Activated T-helper 17 cell treated with anti-CD3 and anti-CD28 coated beads, Interleukin-2, amount 50 U/mL, for 72 hours (primary cell): ENCODE measurements at places on chromosomes 16 and 17.

DNA sequence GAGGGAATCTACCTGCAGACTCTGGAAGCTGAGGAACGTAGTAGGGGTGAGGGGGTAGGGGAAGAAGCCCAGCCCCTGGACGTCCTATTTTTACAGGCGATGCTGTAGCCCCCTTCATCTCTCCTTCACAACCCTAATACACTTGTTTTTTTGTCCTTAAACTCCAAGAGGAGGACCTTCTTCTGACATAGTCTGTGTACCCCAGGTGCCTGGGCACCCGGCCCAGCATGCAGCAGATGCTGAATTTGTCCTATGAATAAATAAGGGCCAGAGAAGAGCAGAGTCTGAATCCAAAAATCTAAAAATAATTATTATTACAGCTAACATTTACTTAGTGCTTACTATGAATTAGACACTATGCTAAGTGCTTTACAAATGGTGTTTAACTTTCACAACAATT is 5.1 kb downstream of the KIF18B start:
- ATAC-seq = no peak

GRCh38 chr16:330741-331140 is 21.8 kb downstream of the AXIN1 start:
- no peak for ATAC-seq

- peak; percentile 52 for ATAC-seq
Measured at GRCh38 chr16:24844101-24845030, 1.4 kb upstream of the SLC5A11 start.

- no peak for ATAC-seq
Measured at GRCh38 chr16:67396159-67397035, 3.1 kb upstream of the TPPP3 start.

DNA sequence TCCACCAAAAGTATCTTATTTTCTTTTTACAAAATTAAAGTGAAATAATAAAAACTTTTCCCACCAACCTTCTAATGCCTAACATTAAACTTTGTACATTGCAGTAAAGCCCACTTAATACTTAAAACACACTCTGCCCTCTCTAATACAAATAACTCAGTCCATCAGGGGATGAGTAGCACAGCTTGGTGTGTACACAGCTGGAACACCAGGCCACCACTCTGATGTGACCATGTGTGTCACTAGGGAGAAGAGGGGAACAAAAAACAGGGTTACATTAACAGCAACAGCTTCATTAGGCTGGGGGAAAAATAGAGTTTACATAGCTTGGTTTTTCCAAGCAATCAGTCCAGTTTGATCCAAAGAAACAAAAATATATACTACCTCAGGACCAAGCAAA is 295.0 kb downstream of the CEP112 start:
- no peak for ATAC-seq

GRCh38 chr17:66535611-66536010 is 233.2 kb downstream of the PRKCA start:
- ATAC-seq = no peak
